Natural killer cell (primary cell): ENCODE measurements at places on chromosomes 16 and 17. TPM values are rescaled to one million over a fixed set of nuclear protein-coding genes. Genes with fewer than 3 reads are reported as not detected.

DNA sequence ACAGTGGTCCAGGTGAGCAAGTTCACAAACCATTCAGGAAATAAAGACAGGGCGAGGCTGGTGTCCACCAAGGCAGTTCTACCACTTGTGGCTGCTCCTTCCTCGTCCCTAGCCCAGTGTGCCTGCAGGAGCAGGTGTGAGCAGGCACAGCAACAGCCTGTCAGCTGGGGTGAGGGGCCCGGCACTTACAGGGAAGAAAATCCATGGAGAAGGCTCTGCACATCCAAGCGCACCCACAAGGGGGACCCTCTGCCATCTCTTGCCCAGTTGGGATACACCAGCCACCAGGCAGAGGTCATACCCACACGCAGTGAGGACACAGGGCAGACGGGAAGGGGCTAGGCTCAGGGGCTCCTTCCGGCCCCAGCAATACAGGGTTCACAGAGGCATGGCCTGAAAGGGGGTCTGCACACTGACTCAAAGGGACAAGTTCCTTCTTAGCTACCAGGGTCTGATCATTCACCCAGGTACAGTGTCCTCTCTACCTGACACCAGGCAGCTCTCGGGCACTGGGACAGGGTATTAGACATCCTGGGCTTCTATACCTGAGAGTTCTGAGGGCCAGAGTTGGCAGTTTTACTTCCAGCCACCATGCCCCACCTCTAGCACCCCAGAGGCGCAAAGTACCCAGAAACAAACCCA, 27.0 kb downstream of the CDIP1 start:
- H3K4me1 ChIP-seq = peaks cover 81% of the 10 kb centered on the region
- DNase-seq = peak; percentile 30
- H3K27me3 ChIP-seq = no peaks in the 10 kb centered on the region
- peaks cover 61% of the 10 kb centered on the region for H3K36me3 ChIP-seq
- peak overlapping the region; percentile 55 for H3K27ac ChIP-seq

DNA sequence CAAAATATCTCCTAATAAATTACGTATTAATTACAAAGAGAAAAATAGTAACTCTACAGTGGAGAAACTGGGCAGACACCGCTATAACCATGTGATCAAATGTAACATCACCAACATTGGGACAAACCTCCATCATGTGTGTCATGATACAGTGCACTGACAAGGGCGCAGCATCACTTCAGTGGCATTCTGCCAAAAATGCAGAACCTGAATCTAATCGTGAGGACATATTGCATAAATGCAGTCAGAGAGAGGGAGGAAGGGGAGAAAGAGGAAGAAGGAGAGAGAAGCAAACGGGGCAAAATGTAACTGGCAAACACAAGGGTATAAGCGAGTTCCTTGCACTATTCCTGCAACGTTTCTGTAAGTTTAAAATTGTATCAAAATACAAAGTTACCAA, 74.2 kb upstream of the MARCHF10 start:
- peak; percentile 9 for DNase-seq
- H3K27me3 ChIP-seq = no peaks in the 10 kb centered on the region
- no peak overlapping the region for H3K27ac ChIP-seq
- no peaks in the 10 kb centered on the region for H3K4me1 ChIP-seq
- no peak overlapping the region for H3K4me3 ChIP-seq

DNA sequence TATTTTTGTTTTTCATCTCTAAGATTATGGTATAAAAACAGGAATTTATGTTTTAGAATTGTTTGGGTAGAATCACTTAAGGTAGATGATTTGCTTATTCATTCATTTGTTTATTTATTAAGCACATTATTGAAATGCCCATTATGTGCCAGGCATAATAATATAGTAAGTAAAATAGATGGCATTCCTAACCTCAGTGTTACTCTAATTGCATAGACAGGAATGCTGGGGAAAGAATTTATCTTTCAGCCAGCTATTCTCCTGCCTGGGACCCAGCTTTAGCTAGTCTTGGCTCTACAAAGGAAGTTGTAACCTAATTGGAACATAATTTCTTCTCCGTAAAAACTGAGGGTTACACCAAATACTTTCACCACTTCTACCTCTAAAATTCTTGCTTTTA, 44.6 kb downstream of the NFAT5 start:
- peaks cover 3% of the 10 kb centered on the region for H3K4me1 ChIP-seq
- no peak overlapping the region for H3K27ac ChIP-seq
- H3K36me3 ChIP-seq = no peaks in the 10 kb centered on the region
- H3K27me3 ChIP-seq = no peaks in the 10 kb centered on the region
- no peak overlapping the region for H3K4me3 ChIP-seq
- no peak for DNase-seq

DNA sequence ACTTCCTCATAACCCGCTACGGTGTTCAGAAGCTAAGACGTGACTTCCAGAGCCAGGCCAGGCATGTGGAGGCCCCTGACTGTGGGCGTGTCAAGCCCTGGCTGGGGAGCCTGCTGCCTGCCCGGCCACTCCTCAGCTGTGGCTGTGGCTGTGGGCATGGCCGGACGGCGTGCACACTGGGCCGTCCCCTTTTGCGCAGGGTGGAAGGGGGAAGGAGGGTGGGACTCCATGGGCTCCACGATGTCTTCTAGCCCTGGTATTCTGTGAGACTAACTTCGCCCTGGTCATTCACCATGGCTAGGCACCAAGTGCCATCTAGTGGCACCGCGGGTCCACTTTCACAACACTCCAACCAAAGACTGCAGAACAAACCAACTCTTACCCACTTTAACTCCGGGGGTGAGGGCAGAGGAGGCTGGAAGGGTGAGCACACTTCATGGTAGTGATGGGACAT, 67.9 kb downstream of the N4BP1 start:
- H3K27me3 ChIP-seq = no peaks in the 10 kb centered on the region
- H3K4me1 ChIP-seq = peaks cover 7% of the 10 kb centered on the region
- H3K36me3 ChIP-seq = peaks cover 39% of the 10 kb centered on the region
- peak; percentile 43 for DNase-seq
- H3K27ac ChIP-seq = no peak overlapping the region
- no peak overlapping the region for H3K4me3 ChIP-seq

Gene AIPL1
- total RNA-seq = not detected
